Sigmoid colon (tissue), 7 donors: ENCODE measurements at places on chromosomes 5 and 9. TPM values are rescaled to one million over a fixed set of nuclear protein-coding genes. Genes with fewer than 3 reads are reported as not detected.

RNF208 gene
- not detected for total RNA-seq

- no peaks in the 10 kb centered on the region for H3K27me3 ChIP-seq
- H3K27ac ChIP-seq, result no peak overlapping the region
- no peaks in the 10 kb centered on the region for H3K4me1 ChIP-seq
- peak; percentile 93 for DNase-seq
Observed at GRCh38 chr9:137453643-137454081, 5.5 kb downstream of the NSMF start.

DNA sequence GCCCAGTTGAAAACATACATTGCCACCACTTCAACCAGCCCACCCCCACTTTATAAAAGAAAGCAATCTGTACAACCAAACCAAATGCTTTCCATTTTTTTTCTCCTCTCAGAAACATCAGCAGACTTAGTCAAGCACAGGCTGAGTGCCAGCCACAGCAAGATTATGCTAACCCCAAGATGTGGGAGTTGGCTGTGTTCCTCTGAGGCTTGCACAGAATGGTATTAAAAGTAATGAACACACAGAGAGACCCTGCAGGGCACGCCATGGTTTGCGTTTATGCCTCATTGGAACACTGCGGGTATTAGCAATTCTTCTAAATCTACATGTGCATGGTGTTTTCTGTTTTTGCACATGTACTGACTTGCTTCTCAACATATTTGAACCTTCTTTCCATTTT is 419.9 kb upstream of the GRAMD2B start:
- no peak for DNase-seq
- peak overlapping the region; percentile 49 for H3K27ac ChIP-seq
- H3K36me3 ChIP-seq, result no peaks in the 10 kb centered on the region
- peaks cover 20% of the 10 kb centered on the region for H3K4me1 ChIP-seq
- no peaks in the 10 kb centered on the region for H3K27me3 ChIP-seq

DNA sequence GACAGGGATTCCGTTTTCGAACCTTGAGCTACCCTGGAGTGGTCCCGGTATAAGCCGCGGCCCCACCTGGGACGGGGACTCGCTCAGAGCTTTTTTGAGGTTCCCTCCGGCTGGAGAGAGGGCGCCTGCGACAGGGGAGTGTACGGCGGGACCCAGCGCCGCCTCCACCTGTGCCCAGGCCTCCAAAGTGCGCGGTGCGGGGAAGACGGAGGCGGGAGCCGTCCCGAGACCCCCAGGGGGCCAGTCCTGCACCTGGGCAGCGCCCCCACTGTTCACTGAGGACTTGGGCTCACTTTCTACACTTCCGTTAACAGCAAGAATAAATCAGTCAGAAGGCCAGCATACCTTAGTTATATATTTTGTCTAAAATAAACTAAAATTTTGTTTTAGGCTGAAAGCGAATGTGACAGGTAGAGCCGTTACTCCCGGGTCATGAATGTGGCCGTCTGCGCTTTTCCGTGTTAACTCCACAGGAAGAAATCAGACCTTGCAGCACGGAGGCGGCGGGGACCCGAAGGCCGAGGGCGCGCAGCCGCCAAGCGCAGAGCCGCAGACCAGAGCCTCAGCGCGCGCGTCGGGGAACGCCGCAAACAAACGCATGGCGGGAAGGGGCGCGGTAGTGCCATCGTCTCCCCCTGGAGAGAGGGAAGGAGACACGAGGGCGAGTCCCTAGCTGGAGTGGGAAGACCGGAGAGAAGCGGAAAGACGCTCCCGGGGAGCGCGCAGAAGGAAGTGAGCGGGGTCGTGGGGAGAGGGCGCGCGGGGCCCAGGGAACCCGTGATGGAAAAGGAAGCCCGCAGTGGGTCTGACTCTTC is 14.1 kb downstream of the TRIM7 start:
- H3K27ac ChIP-seq, result peak overlapping the region; percentile 89
- H3K4me1 ChIP-seq, result peaks cover 7% of the 10 kb centered on the region
- DNase-seq, result peak; percentile 75
- peak overlapping the region; percentile 60 for H3K4me3 ChIP-seq
- no peaks in the 10 kb centered on the region for H3K27me3 ChIP-seq

GRCh38 chr5:1734271-1734907 is 65.2 kb downstream of the MRPL36 start:
- no peaks in the 10 kb centered on the region for H3K36me3 ChIP-seq
- H3K4me3 ChIP-seq, result no peak overlapping the region
- H3K27ac ChIP-seq, result no peak overlapping the region
- H3K27me3 ChIP-seq, result no peaks in the 10 kb centered on the region

GRCh38 chr5:133610489-133611356 is 1.6 kb downstream of the FSTL4 start:
- no peak overlapping the region for H3K4me3 ChIP-seq
- H3K27ac ChIP-seq, result no peak overlapping the region
- no peaks in the 10 kb centered on the region for H3K4me1 ChIP-seq
- H3K36me3 ChIP-seq, result no peaks in the 10 kb centered on the region
- peaks cover 34% of the 10 kb centered on the region for H3K27me3 ChIP-seq
- no peak for DNase-seq
